G401 (cell line): ENCODE measurements at places on chromosomes 1 and 21. TPM values are rescaled to one million over a fixed set of nuclear protein-coding genes. Genes with fewer than 3 reads are reported as not detected.

DNA sequence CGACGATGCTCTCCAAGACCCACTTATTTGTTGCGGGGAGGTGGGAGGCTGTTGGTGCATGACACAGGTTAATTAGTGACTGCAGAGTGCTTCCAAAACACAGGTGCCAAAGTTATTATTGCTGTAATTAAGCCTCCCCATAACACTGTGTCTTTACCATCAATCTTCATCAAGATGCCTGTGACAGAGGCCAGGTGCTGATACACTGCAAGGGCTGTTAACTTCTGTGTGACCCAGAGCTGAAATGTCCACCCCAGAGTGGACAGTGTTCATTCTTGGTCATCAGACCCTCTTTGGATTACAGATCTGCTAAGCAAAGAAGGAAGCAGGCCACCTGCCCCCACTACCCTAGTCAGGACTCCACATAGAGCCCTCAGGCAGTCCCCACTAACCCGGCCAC lies 55.5 kb downstream of the CAPN8 start:
- no peak for DNase-seq

The RBM8A gene
- total RNA-seq = 86.0 and 117 TPM in 2 replicates

The PLD5 gene
- 0.20 TPM in 1 of 2 replicates, not detected in the other for total RNA-seq

The ST6GALNAC5 gene
- not detected in 2 replicates for total RNA-seq

GRCh38 chr1:198676253-198676652 lies 37.4 kb downstream of the PTPRC start:
- no peak for DNase-seq

The CCT8 gene
- total RNA-seq = 1,037 and 1,164 TPM in 2 replicates

- no peak for DNase-seq
Observed at GRCh38 chr21:44354001-44354405, 582 bp downstream of the TRPM2 start.

- DNase-seq = no peak
Observed at GRCh38 chr1:223760833-223761232, 48.5 kb downstream of the CAPN2 start.

The LRRC38 gene
- not detected in 2 replicates for total RNA-seq

GRCh38 chr1:109636201-109636952 lies 16.7 kb downstream of the AMPD2 start:
- no peak for DNase-seq

DNA sequence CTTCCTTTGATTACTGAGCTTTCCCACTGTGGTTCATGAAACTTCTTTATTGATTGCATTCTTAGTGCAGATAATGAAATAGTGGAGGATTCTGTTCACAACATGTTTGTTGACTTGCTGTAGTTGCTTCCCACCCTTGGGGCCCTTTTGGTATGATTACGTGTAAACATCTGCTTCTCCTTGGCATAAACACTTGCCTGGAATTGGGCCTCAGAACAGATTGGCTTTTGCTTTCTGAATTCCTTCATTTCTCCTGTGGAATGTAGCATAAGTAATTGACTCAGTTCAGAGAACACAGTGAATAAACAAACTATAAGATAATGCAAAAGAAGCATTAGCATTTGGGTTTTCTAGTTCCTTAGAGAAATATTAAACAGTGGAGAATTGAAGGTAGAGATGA lies 59.5 kb upstream of the LAMC2 start:
- DNase-seq = no peak

GRCh38 chr1:92833840-92834239 lies 2.0 kb downstream of the RPL5 start:
- no peak for DNase-seq

GRCh38 chr21:33478182-33478581 lies 1.6 kb downstream of the TMEM50B start:
- DNase-seq = no peak

- DNase-seq = no peak
Observed at GRCh38 chr1:247104965-247105364, 809 bp upstream of the ZNF669 start.

DNA sequence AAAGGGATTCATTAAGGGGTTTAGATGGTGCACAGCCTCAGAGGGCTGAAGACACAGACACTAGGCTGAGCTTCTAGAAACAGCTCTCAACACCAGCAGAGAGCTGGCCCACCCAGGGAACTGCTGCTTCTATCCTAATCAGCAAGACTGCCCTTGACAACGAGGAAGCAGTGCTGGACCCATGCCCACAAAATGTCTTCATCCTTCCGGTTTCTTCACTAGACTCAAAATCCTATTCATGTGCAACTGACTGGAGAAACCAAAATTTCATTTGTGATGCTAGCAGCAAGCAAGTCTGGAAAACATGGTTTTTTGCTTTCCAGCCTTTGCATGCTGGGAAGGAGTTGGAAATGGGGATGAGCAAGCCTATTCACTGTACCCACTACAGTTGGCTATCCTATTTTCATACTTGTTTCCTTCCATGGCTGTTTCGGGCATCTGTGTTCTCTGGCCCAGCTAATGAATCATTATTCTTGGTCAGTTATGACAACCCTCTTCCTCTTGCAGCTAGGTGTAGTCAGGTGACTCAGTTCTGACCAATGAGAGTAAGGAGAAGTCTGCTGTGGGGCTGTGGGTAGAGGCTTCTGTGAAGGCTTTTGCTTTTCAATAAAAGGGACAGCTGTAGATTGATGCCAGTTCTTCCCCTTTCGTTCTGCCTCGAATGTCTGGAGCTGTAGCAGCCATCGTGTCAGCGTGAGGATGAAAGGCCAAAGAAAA lies 14.6 kb upstream of the TMEM61 start:
- DNase-seq = peak; percentile 24
